ENCODE measurements at places on chromosomes 1 and 21.

GRCh38 chr1:182714546-182714945 lies 30.2 kb upstream of the RGS8 start:
- no peak for DNase-seq

- DNase-seq, result no peak
These were observed 371.7 kb upstream of the PTBP2 start for GRCh38 chr1:96349896-96350295.

- DNase-seq, result no peak
These were observed 37.4 kb downstream of the VANGL1 start for GRCh38 chr1:115679141-115679611.

DNA sequence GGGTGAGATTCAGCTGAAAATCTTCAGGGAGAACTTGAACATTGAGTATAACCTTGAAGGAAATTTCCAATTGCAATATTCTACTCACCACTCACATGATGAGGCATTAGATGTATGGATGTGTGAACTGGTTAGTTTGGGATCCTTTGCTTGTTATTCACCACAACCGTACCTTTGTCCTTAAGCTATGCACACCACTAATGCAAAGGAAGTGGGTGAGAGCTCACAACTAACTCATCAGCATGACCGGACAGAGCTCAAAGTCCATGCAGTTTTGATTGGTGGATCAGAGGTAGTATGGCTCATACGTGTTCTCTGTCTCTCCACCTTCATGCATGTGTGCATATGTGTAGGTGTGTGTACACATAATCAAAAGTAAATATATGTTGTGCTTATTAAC lies 43.5 kb upstream of the MROH9 start:
- no peak for DNase-seq

DNA sequence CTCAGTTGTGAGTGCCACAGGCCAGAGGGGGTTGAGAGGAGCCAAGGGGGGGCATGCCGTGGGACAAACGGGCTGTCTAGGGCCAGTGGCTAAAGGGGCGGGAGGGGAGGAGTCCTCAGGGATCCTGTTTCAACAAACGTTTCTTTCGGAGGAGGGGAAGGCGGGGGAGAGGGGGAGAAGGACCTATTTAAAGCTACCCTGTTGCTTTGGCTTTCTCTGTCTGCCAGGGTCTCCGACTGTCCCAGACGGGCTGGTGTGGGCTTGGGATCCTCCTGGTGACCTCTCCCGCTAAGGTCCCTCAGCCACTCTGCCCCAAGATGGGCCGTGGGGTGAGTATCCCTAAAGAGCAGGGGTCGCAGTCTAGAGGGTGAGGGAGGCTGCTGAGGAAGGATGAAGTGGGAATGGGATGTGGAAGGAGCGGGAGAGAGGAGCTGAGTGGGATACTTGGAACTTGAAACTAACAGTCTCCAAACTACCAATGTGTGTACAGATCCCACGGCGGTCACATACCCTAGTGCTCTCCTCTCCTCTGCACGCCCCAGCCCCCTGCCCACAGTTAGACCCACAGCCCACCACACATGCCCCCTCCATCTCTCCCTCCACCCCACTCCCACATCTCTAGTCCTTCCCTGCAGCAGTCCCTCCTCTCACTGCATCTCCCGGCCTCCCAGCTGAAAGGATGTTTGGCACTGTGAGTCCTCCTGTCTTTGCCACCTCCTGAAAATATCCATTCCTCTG lies at the start of gene ATP1A2:
ATP1A2 (plus strand) TSS at position 215 of the 738 bp plus-strand sequence; CDS start at position 318, 103 bp downstream.
- no peak for DNase-seq
